ENCODE measurements at places on chromosomes 11 and 22.

GRCh38 chr22:50267591-50268390, 2.4 kb downstream of the MAPK11 start:
- DNase-seq, result no peak

DNA sequence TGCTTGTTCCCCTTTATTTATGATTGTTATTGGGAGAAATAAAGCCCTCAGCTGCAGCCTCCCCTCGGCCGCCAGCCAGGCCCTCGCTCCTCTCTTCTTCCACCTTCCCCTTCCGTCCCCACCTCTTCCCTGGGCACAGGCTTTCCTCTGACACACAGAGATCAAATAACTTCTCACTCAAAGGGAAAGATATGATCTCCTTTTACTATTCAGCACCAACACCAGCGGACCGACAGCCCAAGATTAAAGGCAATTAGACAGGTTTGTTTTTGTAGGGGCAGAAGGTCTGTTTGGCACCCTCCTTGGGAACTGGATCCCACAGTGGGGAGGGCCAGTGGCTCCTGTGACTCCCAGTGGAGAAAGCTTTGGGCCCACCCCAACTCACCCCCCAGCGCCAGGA, 23.0 kb downstream of the NECTIN1 start:
- DNase-seq, result no peak

- DNase-seq, result no peak
Observed at GRCh38 chr11:8342821-8343681, 79.4 kb upstream of the LMO1 start.

GRCh38 chr11:120272303-120272702, 32.4 kb downstream of the POU2F3 start:
- no peak for DNase-seq

DNA sequence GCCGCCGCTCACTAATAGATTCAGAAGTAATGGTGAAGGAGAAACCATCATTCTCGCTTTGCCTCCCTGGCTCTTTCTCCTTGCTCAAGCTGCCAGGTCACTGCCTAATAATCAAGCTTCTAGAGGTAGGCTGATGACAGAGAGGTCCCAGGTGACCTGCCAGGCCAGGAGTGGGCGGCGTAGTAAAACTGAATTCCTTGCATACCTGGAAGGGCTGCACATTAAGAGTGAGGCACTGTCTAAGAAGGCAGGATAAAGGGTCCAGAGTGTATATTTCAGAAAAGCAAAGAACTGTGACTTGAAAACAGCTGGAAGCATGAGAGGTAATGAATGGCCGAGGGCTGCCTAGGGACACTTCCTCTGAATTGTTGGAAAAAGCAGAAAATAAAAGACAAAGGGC, 4.1 kb downstream of the SYT13 start:
- no peak for DNase-seq

DNA sequence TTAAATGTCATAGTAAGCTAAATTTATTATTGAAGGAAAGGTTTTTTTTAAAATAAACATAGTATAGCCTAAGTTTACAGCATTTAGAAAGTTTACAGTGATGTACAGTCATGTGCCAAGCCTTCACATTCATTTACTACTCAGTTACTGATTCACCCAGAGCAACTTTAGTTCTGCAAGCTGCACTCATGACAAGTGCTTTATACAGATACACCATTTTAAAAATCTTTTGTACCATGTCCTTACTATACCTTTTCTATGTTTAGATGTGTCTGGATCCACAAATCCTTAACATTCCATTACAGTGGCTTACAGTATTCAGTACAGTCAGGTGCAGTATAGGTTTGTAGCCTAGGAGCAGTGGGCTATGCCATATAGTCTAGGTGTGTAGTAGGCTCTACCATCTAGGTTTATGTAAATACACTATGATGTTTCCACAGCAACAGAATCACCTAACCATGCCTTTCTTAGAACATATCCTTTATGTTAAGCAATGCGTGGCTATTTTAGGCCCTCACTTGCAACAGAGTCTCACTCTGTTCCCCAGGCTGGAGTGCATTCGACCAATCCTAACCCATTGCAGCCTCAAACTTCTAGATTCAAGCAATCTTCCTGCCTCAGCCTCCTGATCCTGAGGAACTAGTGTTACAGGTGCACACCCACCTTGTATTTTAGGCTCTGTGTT, 79.5 kb upstream of the SLC25A18 start:
- DNase-seq, result no peak

GRCh38 chr11:110728883-110729282, 16.6 kb upstream of the ARHGAP20 start:
- DNase-seq, result no peak

DNA sequence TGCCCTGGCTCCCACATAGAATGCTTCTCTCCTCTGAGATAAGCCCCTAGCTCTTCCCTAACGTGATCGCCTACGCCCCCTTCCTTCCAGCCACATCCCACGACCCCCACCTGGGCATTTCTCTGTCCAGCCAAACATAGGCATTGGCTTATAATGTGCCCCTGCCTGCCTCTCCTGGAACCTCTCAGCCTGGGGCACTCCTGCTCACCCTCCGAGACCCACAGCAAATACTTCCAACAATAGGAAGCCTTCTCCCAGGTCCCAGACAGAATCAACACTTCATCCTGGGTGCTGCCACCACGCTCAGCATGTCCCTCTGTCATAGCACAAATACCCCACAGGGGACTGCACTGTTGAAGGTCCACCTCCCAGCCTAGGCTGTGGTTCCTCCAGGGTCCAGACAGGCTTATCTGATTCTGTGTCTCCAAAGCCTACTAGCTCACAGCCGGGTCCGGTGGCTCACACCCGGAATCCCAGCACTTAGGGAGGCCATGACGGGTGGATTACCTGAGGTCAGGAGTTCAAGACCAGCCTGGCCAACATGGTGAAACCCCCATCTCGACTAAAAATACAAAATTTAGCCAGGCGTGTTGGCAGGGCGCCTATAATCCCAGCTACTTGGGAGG, 24.2 kb upstream of the TMPRSS4 start:
- DNase-seq, result no peak

DNA sequence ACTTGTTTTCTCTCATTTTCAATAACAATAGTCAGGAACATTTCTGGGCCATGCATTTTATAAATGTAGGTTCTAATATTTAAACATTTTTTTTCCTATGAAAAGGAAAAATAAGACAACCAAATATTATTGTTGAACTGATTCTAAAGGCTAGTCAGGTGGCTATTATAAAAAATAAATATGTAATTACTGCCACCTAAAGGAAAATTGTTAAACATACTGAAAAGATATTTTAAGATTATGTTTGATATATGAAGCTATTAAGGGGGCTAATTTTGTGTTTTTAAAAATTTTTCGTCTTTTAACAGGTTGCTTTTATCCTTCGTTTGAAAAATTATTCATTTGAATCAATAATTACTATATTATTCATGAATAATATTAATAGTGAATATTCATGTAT, 62.2 kb upstream of the FDX1 start:
- DNase-seq, result peak; percentile 42

DNA sequence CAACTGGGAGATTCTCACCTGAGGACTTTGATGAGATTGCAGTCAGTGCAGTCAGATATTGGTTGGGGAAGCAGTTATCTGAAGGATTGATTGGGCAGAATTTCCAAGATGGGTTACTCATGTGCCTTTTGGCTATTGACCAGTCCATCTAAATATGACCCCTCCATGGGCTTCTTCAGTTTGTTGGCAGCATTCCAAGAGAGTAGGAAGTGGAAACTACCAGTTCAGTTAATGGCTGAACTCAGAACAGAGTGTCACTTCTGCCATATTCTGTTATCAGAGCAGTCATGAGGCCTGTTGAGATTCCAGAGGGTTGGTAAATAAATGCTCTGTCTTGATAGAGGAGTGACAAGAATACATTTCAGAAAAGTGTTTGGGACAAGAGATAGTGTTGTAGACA, 71.0 kb downstream of the CYP2R1 start:
- DNase-seq, result no peak

DNA sequence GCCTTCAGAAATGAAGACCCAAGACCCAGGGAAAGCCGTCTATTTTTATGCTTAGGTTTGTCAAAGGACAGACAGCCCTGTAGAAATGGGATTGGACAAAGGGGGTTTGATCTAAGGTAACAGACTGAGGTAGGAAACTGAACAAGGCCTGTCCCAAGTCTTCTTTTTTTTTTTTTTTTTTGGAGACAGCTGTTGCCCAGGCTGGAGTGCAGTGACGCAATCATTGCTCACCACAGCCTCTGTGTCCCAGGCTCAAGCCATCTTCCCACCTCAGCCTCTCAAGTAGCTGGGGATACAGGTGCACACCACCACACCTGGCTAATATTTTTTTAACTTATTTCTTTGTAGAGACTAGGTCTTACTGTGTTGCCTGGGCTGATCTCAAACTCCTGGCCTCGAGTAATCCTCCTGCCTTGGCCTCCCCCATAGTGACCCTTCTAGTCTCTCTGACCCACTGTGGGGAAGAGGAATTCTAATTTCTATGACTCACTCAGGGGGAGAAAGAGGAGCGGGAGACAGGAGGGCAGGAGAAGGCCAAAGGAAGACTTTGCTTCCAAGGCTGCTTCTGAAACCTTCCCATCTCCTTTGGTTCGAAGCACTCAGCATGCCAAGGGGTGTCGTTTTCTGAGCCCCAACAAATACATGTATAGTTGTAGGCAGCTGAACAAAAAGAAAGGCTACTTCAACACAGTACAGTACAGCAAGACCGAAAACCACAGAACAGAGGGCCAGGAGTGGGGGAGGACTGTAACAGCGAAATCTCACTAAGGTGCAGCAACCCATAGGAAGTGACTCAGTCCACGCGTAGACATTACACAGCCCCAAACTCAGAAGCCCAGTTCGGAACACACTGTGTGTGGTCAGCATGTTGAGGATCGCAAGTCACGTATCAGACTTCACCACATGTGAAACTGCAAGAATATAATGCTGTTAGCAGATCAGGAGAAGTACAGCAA, 872 bp downstream of the TMA7B start:
- no peak for DNase-seq
